Stimulated activated CD4-positive, alpha-beta T cell treated with anti-CD3 and anti-CD28 coated beads, TNF-alpha, amount 100 ng/mL, for 1 hour (primary cell): ENCODE measurements at places on chromosomes 1 and 21.

DNA sequence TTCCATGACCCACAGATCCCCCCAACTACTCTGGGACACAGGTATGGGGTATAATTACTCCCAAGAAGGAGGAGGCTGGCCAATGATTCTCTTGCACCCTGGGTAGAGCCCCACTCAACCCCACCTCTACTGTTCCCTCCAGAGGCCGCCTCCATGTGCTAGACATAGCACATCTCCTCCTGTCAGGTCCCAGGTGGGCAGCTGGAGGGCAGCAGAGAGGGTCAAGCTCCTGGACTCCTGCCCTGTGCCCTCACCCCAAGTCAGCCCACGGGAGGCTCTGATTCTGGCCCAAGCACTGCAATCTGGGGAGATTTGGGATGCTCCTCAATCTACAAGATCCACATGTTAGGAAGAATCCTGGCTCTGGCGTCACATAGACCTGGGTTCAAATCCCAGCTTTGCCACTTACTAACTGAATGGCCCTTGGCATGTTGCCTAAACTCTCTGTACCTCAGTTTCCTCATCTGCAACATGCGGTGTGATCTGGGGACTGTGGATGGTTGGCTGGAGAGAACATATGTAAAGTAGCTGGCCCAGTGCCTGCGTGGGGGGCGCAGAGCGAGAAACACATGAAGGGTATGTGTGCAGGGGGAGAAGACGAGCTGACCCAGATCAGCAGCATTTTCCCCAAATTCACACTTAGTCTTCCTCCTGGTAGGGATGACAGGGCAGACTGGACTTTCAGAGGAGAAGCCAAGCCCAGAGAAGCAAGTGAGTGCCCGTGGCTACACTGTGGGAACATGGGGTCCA lies 23.2 kb downstream of the TNNT2 start:
- no peak for DNase-seq

GRCh38 chr1:85320371-85321131 lies 44.1 kb upstream of the BCL10 start:
- DNase-seq: no peak

DNA sequence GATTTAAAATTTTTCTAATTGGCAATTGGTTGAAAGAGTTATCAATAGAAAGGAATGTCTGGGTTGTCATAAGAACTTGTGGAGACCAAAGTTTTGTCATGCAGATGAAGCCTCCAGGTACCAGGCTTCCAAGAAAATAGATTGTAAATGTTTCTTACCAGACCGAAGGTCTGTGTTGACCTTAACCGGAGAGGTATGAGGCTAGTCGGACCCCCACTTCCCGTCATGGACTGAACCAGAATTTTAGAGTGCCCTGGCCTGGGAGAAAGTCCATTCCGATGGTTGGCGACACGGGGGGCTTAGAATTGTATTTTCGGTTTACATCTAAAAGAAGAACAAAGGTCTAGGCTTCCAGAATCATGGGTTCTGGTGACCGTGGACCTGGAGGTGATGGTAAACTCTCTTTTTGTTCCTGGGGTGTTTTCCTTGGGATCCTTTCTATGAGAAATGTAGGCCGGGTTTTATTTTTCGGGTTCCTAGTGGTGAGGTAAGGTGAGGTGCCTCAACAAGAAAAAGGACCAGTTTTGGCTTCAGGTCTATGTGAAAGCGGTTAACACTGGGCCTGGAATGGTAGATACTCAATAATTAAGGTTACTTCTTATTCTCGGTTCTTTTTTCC lies 405 bp upstream of the UHMK1 start:
- no peak for DNase-seq

DNA sequence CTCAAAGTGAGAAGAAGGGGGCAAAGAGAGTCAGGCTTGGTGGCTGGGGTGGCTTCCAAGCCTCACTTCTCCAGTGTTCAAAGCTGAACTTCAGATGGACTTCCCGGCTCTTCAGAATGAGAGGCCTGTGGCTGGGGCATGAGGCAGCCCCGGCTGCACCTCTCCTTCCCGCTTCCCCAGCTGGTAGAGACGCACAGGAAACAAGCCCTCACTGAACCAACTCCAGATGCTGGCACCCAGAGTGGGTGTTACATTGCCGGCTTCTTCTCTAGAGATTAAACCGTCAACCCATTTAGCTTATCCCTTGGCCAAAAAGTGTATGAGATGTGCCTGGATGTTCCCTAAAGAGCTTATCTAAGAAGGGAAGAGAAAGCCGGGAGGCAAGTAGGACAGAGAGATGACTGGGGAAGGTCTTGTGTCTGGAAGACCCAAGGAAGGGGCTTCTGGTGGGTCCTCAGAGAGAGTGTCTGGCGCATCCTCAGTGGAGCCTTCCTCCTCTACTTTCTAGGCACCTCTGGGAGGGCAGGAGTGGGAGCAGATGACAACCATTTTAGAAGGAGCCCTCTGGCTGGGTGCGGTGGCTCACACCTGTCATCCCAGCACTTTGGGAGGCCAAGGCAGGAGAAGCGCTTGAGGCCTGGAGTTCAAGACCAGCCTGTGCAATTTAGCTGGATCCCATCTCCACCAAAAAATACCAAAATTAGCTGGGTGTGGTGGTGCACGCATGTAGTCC lies 2.0 kb downstream of the ADAMTSL4 start:
- DNase-seq: no peak

DNA sequence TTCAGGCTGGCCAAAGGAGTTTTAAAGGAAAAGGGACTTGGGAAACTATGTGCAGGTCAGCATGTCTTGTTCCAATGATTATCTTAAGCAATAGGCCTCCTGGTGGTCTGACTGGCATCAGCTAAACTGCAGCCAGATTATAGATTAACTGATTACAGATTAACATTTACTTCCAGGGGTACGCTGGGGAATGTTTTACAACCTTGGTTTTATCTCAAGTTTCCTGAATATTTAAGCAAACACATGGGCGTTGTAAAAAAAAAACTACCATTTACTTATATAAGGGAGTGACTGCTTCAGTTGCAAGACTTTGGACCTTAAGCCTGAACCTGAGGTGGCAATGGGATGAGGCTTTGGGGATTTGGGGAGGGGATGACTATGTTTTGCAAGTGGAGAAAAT lies 600.6 kb upstream of the B3GALT2 start:
- no peak for DNase-seq

GRCh38 chr1:103937763-103938357 lies 188.2 kb downstream of the AMY1C start:
- no peak for DNase-seq

DNA sequence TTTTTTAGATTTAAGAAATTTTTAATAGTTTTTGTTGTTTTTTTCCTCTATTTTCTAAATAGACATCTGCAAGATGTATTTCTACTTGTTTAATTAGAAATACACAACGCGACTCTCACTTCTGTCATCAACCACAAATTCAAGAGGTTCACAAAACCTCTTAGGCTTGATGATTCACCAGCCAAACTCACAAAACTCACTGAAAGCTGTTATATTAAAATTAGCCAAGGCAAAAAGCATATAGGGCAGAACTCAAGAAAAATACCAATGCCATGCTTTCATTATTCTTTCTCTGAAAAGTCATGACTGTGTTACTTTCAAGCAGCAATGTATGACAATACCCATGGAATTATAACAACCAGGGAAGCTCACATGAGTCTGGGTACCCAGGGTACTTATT lies 487.0 kb upstream of the RGS18 start:
- DNase-seq: no peak

- DNase-seq: no peak
These were observed 616.2 kb upstream of the CAMK1G start for GRCh38 chr1:208967334-208967733.

- no peak for DNase-seq
These were observed 618.8 kb downstream of the MATN1 start for GRCh38 chr1:30104551-30104950.

GRCh38 chr1:45800899-45801298 lies 2.5 kb upstream of the MAST2 start:
- DNase-seq: no peak

DNA sequence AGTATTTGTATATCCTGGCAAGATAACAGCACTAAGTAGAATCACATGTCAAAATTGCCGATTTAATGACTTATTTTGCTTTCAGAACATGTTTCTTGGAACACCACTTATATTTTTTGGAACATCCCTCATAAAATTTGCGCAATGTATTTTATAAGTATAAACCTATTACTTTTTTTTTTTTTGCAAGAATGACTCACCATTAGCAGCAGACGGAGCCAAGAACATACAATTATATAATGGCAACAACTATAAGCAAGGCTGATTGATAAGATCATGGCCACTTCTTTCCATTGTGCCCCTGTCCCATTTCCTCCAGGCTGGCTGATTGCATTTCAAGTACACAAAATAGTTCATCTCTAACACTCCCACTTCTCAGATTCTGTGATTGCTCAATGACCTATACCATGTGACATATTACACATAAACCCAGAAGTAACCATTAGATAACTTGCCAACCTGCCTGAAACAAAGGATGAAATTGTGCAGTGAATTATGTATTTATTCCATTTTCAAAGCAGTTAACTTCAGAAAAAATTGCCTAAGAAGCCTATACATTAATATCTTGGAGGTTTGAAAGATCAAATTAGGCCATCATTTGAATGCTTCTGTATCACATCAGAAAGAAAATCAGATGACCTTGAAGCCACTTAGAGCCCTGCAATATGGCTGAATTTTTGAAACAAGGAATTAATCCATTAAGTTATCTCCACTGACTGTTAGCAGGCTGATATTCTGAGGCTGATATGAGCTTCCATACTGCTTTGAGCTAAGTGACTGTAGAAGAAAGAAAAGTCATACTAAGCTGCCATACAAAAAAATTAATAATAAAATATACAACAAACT lies 77.8 kb upstream of the PRMT6 start:
- DNase-seq: no peak

DNA sequence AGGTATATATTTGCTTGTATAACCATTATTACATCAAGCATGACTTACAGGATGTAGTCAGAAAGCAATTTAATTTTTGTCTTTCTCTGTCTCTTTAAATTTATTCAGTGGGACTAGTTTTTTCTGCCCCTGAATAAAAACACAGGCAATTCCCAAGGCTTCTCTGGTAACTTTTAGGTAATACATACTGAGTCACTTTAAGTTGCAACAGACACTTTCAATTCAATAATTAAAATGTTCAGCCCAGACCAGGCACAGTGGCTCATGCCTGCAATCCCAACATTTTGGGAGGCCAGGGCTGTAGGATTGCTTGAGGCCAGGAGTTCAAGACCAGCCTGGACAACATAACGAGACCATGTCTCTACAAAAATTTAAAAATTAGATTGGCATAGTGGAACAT lies 12.3 kb downstream of the SLC44A3 start:
- no peak for DNase-seq

GRCh38 chr1:155940993-155941844 lies at the start of gene RXFP4:
RXFP4 (plus strand) TSS chr1:155941638; CDS start chr1:155941710, 72 bp downstream.
- DNase-seq: no peak

GRCh38 chr1:108878678-108879077 lies 1.9 kb downstream of the GPSM2 start:
- no peak for DNase-seq

DNA sequence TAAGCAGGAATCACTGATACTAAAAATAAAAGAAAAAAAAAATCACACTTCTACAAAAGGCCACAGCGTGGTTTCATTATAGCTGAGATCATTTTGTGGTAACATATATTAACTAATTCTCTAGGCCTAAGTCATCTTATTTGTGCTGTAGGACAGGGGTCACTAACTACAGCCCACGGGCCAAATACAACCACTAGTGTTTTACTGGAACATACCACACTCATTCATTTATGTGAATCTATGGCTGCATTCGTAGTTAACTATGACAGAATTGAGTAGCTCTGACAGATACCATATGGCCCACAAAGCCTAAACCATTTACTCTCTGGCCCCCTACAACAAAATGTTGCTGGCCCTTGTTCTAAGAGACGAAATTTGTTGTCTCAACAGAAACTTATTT lies 224.4 kb downstream of the VAV3 start:
- no peak for DNase-seq

GRCh38 chr1:30126848-30127247 lies 596.5 kb downstream of the MATN1 start:
- no peak for DNase-seq

DNA sequence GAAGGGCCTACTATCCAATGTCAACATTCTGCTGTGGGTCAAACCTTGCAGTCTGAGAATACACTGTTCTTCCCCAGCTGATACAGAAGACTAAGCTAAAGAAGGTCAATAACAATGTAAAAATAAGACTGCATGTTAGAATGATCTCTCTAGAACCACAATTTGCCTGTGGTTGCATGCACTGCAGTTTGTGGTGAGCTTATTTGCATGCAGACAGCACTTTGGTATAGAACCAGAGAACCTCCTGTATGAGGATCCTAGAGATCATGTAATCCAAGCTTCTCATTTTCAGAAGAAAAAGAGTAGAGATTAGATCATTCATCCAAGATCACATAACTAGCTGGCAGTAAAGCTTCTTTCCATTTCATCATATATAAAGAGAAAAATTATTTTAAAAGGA lies 15.8 kb downstream of the SYNJ1 start:
- no peak for DNase-seq

DNA sequence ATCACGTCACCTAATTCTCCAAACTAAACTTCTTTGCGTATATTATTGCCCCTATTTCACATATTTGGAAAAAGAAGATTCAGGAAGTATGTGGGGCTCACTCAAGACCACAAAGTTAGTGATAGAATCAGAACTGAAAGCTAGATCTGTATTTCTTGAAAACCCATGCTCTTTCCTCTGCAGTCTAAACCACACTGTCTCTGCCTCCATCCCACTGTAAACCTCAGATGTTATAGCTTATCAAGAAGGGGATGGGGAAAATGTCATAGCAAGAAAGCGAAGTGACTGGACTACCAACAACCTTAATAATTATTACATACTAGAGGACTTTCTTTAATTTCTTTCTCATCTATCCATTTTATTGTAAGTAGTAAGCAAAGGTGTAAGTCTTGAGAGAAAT lies 257.7 kb upstream of the SGIP1 start:
- DNase-seq: no peak

GRCh38 chr1:14997646-14998276 lies 155.8 kb upstream of the TMEM51 start:
- DNase-seq: no peak

DNA sequence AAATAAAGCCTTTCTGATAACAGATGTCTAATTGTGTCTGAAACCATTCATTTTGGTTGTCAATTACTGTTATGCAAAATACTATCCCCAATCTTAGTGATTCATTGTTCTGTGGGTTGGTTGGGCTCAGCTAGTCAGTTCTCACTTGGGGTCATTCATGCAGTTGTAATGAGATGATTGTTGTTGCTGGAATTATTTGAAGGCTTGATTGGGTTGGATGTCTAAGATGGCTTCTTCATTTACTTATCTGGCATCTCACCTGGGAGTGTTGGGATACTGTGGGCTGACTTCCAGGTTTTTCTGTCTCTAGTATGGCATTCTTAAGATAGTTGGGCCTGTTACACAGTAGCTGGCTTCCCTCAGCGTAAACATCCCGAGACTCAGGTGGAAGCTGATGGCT lies 217.8 kb upstream of the B3GALT2 start:
- DNase-seq: no peak
